ENCODE measurements at places on chromosomes 4 and X.

GRCh38 chrX:9897761-9898161, 69.4 kb upstream of the CLDN34 start:
- no peak for DNase-seq

- no peak for DNase-seq
These were observed 1229.7 kb downstream of the PCDH18 start for GRCh38 chr4:136302566-136302965.

- DNase-seq = no peak
These were observed 31.7 kb downstream of the ZNF275 start for GRCh38 chrX:153365670-153366069.

GRCh38 chr4:90582087-90582486, 454.9 kb downstream of the CCSER1 start:
- DNase-seq = no peak

DNA sequence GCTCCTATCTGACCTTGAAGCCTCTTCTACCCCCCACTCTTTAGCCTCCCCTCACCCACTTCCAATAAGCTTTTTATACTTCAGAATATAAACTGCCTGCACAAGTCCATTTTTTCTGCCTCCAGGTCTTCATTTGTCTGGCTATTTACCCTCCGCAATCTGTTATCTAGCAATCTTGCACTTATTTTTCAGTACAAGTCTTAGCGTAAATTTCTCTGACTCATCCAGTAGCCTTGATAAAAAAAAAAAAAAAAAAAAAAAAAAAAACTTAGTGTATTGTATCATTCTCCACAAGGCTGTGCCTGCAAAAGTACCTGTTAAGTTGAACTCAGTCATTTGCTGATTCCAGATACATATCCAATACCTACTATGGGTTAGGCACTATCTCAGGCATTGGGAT, 219.5 kb upstream of the DKK2 start:
- no peak for DNase-seq

- no peak for DNase-seq
These were observed 82.4 kb upstream of the KLF3 start for GRCh38 chr4:38581426-38582106.

DNA sequence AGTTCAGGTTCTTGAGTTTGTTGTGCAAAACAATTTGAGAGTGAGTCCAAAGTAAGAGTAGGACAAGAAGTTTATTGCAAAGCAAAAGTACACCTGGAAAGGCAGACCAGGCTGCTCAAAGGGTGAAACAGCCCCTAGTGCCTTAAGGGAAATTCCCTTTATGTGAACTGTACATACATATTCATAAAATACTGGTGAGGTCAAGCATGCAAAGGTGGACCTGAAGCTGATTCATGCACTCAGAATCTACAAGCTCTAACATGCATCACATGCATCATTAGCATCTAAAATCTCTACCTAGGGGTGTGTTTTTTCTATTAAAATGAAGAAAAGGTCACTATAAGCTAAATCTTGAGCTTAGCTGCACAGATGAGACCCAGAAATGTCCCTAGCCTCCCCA, 266.9 kb downstream of the SPATA18 start:
- no peak for DNase-seq

DNA sequence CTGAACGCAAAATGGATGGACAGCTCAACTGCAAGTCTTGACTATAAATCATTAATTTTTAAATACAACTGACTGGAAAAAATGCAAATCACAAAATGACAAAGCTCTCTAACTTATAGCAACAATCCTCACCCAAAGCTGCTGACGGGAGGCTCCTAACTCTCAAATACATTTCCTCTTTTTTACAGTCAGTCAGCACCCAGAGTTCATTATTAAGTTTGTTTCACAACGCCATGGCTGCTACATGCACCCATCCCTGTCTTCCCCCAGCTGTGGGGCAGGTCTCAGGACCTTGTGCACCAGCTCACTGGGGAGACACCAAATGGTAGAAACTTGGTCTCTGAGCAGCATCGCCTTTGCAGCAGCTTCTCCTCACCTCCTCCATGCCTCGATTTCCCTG, 97.6 kb downstream of the SLC34A2 start:
- DNase-seq = no peak

GRCh38 chrX:41233988-41234387, 100.0 kb upstream of the DDX3X start:
- no peak for DNase-seq

- no peak for DNase-seq
These were observed 12.9 kb downstream of the MSX1 start for GRCh38 chr4:4872314-4872903.

- DNase-seq = no peak
These were observed 191.0 kb upstream of the POF1B start for GRCh38 chrX:85570496-85570895.

DNA sequence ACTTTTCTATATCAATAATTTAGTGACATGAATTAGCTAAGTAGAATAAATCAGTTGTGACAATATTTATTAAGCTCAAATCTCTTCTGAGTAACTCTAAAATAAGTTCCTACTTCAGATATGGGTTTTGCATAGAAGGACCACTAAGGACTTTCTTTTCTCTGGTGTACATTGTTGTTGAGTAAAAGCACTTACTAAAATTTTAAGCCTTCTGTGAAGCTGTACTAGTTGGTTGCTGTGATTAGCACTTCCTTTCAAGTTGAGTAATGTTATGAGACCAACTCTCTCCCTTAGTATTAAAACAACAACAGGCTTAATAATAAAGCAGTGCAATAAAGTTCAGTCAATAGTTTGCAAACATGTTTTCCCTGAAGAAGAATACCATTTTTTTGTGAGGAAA, 667.4 kb upstream of the NDST4 start:
- no peak for DNase-seq

DNA sequence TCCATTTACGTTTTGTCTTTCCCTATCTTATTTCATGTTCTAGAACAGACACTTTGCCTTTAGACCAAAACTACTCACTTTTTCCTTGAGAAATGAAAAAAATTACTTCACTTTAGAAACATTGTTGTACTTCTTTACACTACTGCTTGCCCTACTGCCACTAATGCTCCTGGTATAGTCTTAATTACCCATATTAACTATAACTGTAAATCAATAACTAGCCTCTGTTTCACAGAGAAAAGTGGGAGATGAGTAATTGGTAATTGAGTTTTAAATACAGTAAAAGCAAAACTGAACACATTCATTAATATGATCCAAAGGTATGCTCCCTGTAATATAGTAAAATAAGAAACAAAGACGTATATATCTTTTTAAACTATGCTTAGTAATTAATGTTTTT, 111.1 kb upstream of the JADE1 start:
- DNase-seq = no peak

DNA sequence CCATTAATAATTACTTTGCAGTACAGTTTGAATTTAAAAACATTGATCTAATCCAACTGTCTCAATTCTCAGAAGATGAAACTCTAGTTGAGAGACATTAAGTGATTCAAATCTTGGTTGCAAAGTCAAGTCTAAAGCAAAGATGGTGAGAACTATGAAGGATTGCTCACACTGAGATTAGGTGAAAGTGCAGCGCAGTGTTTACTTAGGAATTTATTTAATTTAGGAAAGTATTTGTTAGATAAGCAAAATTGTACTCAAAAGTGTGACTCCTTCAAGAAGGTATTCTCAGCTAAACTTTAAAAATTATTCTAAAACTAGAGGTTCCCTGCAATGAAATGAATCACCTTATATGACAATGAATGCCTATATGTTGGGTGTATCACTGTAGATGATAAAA, 454.9 kb downstream of the PDGFC start:
- DNase-seq = no peak

DNA sequence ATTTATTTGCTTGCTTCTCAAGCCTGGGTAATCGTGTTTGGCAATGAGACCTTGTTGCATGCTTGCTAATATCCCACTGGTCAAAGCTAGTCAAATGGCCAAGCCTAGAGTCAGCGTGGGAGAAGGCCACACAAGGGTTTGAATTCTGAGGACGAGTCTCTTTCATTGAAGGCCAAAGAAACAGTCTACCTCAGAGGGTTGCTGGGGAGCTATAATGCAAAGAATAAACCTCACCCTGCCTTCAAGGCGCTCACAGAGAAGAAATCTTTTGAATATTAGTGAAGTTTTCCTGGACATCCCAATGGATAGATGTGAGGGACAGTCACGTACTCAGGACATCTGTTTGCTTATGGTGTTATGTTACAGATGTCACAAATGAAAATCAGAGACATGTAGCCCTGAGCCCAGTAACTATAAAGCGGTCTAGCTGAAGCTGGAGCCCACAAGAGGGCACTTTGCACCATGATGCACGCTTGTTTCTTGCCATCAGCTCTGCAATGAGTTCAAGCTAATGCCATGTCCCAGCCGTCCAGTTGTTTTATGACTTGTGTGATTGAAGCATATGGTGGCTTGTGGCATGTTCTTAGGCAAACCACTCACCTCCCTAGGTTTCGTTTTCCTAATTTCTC, 1.1 kb upstream of the TLR3 start:
- DNase-seq = no peak

DNA sequence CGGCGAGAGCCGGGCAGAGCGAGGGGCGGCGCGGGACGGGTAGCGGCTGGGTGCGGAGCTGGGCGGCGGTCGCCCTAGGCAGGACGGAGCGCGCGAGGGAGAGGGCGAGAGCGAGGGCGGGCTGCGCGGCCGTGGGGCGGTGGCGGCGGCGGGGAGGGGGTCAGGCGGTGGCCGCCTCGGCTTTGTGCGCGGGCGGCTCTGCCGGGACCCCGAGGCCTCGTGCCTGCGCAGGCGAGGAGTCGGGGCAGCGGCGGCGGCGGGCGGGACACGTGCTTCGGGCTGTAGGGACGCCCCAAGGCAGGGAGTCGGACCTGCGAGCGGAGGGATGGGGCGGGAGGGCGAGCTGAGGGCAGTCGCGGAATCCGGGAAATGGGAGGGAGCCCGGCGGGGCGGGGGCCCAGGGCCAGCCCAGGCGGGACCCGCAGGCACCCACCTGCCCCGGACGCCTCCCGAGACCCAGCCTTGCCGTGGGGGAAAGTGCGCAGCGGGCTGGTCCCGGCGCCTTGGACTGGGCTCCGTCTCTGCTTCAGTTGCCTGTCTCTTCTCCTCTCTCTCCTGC, 465 bp downstream of the BMPR1B start:
- no peak for DNase-seq

DNA sequence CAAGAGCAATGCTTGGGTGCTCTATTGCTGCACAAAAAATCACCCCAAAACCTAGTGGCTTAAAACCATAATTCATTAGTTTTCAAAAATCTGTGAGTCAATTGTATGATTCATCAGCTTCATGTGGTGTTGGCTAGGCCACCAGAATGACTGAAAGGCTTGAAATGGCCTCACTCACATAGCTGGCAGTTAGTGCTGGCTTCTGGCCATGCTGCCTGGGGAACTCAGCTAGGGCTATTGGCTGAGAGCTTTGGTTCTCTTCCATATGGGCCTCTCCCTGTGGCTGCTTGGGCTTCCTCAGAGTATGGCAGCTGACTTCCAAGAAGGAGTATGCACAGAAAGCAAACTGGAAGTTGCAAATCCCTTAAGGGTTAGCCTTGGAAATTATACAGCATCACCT, 3.1 kb upstream of the MTMR1 start:
- DNase-seq = no peak

DNA sequence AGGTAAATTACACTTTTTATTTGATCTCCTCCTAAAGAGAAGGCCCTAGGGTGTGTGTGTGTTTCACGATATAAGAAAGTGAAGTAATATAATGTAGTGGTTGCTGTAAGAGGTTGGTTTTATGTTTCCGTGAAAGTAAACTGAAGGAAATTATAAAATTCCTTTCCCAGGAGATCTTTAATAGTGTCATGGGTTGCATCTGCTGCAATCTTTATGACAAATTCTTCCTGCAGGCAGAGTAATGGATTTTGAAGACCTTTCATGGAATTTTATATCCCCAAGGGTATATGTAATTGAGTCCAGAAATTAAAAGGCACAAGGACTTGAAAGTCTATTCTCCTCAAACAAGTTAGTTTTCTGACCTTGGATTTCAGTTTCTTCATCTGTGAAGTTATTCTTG, 538.6 kb downstream of the ANKRD50 start:
- no peak for DNase-seq

DNA sequence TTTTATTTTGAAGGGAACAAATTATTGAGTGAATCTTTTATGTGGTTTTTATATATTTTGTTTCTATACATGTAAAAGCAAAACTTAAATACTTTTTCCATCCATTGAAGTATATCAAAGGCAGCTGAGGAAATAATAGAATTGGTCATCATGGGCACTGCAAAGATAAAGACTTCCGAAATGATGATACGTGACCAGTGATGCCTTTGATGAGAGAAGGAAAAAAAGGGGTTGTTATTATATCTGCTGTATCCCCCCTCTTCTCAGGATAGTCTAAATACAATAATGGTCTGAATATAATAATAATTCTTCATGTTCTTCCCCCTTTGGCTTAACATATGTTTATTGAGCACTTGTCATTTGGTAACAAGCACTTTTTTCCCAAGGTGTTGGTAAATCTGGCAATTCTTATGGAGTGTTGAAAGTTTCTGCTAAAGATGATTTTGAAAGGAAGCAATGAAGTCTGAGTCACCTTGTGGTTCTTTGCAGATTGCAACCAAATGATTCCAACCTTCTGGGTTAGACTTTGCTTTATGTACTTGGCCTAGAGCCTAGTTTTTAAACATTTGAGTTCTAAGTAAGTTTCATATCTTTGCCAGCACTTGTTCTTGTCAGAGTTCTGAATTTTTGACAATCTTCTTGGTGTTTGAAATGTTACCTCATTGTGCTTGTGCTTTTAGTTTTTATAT, 60.8 kb downstream of the USP9X start:
- no peak for DNase-seq

DNA sequence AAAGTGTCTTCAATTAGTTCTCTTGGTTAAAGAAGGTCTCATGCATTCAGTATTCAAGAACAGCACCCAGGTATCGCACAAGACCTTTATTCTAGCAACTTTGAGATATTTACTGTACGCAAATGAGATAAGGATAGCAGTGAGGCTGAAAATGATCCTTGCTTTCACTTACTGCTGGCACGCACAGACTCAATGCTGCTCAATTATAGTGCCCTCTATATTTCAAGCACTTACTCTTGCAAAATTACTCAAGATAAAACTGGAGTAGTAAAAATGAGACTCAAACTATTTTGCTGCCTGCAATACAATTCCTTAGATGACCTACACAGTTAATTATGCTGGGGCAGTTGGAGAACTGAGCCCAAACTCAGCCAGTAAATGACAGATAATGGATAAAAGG, 60.9 kb downstream of the ADGRA3 start:
- DNase-seq = no peak

DNA sequence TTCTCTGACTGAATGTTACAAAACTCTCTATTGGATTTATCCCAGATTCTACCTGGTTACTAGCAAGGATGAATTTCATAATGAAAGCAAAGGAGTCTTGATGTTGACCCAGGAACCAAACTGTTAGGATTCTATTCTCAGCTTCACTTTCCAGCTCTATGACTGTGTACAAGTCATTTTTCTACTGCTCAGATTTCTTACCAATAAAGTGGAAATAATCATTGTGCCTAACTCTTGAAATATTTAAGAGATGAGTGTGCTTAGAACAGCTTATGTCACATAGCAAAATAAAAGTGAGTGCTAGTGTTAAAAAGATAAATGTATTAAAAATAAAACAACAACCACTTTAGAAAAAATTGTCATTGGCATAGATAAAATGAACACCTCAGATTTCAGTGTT, 45.6 kb downstream of the EPHA5 start:
- DNase-seq = no peak
